ENCODE measurements at places on chromosomes 13 and 19.
A peak's percentile ranks its signal among the peaks of the same experiment; 100 is the strongest.

DNA sequence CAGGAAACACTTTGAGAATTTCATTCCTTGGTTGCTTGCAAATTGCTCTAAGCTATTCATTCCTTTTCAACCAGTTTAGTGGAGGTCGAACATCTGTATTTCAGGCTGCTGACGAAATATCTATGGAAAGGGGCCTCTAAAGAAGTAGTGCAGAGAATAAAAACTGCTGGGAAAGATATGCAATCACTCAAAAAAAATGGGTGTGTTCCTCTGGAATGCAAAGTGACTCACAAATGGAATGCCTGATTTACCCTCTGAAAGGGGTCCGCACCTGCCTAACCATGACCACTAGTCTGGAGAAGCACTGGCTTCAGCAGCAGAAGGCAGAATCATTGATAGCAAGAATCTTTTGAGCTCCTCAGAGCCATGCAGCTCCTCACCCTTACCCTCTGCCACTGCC is 129.4 kb downstream of the PCDH9 start:
- no peak for DNase-seq

DNA sequence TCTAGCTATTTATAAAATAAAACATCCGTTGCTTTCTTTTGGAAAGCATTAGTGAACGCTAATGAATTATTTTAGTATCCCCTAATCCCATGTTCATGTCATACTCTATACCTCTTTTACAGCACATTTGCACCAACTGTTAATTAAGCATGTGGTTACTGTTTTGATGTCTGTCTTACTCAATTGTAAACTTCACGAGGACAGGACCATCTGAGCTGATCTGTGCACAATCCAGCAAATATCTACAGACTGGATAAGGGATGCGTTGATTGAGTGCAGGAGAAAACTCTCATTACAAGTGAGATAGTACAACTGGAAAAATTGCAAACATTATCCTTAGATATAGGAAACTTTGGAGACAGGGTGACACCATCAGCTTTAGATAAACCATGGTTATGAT is 201.1 kb downstream of the PCDH20 start:
- no peak for DNase-seq

DNA sequence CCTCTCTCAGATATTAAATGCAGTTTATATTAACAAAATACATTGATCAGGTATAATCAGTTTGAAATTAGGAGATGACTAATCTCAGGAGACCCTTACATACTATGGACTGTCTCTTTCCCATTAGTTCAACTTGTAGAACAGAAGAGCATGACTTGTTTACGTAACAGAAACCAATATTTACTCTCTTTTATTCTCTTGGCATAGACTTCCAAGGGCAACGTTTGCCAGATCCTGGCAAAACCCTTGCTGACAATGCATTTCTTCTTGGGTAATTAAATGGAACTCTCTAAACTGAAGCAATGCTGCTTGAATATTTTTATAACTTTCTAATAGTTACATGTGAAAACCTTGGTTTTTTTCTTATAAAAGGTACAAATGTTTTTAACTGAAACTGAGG is 68.3 kb upstream of the MYO16 start:
- no peak for DNase-seq

DNA sequence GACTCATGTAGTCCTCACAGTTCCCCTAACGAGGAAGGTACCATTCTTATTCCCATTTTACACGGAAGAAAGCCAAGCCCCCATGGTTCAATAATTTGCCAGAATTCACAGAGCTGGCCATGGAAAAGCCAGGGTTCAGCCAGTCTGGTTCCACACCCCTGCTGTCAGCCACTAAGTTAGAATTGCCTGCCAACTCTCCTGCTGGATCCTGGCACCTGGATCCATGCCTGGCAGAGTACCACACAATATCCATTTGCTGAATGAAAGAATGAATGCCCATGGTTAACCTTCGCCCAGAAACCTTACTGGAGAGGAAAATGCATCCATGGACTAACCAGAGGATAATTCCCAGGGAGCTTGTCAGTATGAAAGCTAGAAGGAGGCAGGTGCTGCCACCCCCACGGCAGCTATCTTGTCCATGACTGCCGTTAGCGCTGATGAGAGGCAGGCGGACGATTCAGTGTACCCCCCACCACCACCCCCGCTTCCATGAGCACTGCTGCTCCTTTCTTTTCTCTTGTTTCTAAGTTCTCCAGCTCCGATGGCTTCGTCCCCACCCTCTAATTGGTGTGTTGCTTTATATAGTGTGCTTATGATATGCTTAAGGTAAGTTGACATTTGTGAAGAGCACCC is 114.5 kb downstream of the SLC7A1 start:
- DNase-seq = no peak

DNA sequence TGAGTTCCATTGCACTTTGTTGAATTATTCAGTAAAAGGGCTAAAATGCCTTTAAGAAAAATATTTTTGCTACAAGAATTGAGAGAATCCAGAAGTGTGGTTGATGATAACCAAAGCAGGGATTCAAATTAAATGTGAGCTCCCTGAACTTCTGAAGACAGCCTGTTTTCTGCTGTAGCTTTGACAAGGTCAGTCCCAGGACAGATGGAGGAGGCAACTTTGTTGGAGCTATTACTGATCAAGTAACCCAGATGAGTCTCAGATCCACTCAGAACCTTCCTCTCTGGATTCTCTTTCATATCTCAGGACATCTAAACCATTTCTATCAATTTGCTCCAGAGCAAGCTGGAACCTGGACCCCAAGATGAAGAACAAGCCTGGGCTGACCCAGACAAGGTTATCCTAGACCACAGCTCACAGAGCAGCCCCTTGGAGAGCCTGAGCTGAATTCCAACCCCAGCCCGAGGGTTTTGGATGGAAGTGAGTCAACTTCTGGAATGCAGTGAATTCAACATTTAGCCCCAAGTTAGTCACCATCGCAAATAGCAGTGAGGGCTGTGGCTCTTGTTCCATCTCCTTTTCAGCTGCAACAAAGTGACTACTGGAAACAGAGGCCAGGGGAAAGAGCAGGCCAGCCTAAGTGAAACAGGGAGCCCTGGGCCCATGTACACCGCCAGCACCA is 137.8 kb upstream of the TSC22D1 start:
- DNase-seq = peak; percentile 89

- DNase-seq = no peak
Measured at GRCh38 chr13:84032116-84032515, 149.8 kb upstream of the SLITRK1 start.

DNA sequence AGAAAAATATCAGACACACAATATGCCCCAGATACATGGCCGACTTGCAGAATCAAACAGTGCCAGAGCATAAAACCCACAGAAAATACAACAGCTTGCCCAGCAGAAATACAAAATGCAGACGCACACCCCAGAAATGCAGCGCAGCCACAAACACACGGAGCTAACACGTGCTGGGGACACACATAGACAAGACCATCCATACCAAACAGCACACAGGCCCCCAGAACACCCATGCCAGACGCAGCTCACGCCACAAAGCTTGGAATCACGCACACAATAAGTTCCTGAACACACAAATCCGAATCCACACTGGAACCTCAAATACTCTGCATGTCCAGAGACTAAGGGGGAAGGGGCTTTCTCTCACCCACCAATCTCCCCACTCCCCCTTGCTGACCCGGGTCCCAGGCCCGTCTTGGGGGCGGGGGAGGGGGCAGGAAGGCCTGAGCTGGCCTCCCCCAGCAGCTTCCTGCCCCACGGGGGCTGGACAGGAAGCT is 17.2 kb downstream of the CCDC97 start:
- peak; percentile 41 for DNase-seq

DNA sequence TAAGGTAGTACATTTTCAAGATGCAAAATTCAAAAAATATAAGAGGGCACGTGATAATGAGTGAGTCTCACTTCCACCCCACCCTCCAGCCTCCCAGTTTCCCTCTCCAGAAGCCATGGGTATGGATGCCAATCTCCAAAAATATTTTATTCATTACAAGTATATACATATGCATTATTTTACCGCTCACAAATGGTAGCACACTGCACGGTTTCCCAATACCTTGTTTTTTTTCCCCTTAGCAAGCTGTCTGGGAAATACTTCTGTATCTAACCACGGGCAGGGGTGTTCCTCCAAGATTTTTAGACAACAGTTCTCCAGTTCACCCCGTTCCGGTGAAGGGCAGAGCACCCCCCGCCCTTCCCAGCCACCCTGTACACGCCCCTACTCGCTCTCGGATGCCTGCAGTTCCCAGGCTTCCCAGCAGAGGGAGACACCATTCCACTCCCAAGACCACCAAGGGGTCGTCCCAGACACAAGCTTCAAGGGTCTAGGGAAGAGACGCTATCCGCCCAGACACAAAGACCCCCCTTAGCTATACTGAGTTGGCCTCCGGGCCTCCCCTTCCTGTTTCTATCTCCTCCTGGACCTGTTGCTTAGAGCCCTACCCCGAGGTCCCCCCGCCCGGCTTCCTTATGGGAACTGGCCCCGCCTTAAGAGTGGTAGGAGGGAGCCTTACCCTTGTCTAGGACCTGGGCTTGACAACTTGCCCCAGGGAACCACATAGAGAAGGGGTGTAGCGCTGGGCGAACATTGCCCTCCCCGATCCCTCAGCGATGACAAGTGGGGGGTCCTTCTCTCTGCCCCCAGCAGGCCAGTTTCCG is 1.1 kb upstream of the FXYD3 start:
- peak; percentile 47 for DNase-seq

GRCh38 chr13:98839856-98840769 is 87.6 kb upstream of the SLC15A1 start:
- peak; percentile 59 for DNase-seq

GRCh38 chr13:80654638-80655249 is 313.8 kb upstream of the SPRY2 start:
- no peak for DNase-seq

DNA sequence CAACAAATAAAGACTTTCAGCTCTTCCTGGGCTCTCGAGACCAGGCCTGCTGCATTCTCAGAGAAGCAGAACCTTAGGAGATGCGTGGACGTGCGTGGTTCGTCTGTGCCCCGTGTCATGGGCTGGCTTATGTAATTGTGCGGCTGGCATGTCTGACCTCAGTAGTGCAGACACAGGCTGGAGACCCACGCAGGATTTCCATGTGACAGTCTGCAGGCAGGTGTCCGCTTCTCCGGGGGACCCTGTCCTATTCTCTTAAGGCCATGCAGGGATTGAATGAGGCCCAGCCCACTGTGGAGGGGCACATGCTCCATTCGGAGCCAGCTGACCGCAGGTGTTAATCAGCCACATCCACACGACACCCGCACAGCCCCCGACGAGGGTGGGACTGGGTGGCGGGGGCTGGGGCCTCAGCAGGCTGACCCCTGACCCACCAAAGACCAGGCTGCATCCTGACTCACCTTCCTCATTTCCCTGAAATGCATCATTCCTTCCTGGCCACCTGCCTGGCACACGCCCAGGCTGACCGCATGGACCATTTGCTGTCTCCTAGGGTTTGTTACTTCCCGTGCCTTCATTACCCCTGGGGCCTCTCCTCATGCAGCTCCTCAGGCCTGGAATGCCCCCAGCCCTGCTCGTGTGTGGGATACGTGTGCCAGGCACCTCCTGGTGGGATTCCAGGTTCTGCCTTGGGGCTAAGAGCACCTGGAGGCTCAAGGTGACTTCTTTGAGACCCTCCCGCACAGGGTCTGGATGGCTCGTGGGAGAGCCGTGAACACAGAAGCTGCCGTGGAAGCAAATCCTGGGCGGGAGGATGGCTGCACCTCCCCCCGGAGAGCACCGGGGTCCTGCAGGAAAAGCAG is 10.7 kb upstream of the MCF2L start:
- DNase-seq = no peak

- DNase-seq = no peak
Measured at GRCh38 chr13:111289251-111289650, 31.2 kb upstream of the TEX29 start.

DNA sequence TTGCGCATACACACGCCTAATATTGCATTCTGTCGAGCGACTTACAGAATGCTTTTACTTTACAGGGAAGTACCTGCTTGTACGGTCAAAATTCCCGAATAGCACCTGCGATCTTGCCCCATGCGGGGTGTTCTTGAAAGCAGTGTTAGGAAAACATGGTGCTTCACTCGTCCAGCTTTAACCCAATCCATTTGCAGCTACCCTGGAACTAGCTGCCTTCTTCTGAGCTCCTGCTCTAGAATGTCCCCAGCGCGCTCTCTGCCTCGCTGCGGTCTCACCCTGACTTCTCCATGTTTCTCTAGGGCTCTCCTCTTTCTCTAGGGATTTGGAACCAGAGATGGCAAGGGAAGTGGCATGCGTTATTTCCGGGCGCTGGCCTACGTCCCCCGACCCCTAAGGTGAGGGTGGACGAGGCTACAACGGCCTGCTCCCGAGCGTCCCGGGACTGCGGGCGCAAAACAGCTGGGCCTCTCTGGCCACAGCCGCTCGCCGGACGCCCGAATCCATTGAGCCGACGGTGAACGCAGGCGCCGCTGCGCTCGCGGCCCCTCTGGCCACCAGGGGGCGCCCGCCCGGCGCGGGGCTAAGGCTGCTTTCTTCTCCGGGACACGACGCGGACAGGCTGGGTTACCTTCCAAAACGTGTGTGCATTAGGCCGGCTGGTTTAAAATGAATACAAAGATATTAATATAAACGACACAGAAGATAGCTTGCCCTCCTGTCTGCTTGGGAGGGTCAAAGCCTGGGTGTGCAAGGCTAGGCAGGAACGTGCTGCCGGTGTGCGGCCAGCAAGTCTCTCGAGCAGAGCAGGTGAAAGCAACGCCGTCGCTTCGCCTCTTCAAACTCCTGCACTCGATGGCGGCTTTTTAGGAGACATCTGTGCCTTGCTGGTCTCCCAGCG is 1.8 kb upstream of the SPRY2 start:
- DNase-seq = peak; percentile 79

- DNase-seq = no peak
Measured at GRCh38 chr19:14748601-14749000, 29.8 kb downstream of the ADGRE2 start.

GRCh38 chr19:2490659-2491058 is 14.7 kb downstream of the GADD45B start:
- DNase-seq = no peak

- no peak for DNase-seq
Measured at GRCh38 chr13:39751805-39752204, 96.3 kb downstream of the COG6 start.

DNA sequence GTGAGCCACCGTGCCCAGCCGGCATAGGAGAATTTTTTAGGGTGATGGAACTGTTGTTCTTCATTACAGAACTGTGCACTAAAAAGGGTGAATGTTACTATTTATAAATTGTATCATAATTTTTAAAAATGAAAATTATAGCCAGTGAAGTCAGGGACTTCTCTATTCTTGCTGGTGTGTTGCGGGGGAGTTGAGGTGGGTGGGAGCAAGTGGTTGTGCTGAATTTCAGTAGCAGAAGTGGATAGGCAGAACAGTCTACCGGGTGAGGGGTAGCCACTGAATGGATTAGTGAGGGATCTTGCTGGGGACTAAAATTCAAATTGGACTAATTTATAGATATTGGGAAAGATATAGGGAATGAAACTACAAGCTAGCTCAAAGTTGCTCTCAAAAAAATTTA is 74.0 kb downstream of the CAB39L start:
- no peak for DNase-seq

- DNase-seq = no peak
Measured at GRCh38 chr13:72204291-72204690, 337.3 kb upstream of the DACH1 start.

GRCh38 chr13:90416519-90416918 is 931.0 kb upstream of the MIR17HG start:
- peak; percentile 54 for DNase-seq

GRCh38 chr13:42484386-42484785 is 89.6 kb upstream of the TNFSF11 start:
- DNase-seq = no peak

Measured in mesenchymal stem cell (in vitro differentiated cells and primary cell).